Foreskin keratinocyte (primary cell): ENCODE measurements at places on chromosomes 5 and 9. TPM values are rescaled to one million over a fixed set of nuclear protein-coding genes. Genes with fewer than 3 reads are reported as not detected.

The GPSM1 gene
- 3.6 and 6.2 TPM in 2 replicates for total RNA-seq

The OSMR gene
- 28.0 and 31.5 TPM in 2 replicates for total RNA-seq

The PLAC8L1 gene
- total RNA-seq = not detected in 2 replicates

The RLN2 gene
- 0.92 and 1.1 TPM in 2 replicates for total RNA-seq

The IL17B gene
- not detected in 2 replicates for total RNA-seq

The GGTA1 gene
- total RNA-seq = not detected in 2 replicates

The SPAAR gene
- total RNA-seq = not detected in 2 replicates

The PCDHB2 gene
- 0.10 and 0.11 TPM in 2 replicates for total RNA-seq

The GNE gene
- 14.1 and 14.6 TPM in 2 replicates for total RNA-seq

The KCNMB1 gene
- total RNA-seq = not detected in 2 replicates

The NEUROG1 gene
- total RNA-seq = not detected in 2 replicates

The SLC36A3 gene
- not detected in 2 replicates for total RNA-seq
